ENCODE measurements at places on chromosomes 11 and 22.

DNA sequence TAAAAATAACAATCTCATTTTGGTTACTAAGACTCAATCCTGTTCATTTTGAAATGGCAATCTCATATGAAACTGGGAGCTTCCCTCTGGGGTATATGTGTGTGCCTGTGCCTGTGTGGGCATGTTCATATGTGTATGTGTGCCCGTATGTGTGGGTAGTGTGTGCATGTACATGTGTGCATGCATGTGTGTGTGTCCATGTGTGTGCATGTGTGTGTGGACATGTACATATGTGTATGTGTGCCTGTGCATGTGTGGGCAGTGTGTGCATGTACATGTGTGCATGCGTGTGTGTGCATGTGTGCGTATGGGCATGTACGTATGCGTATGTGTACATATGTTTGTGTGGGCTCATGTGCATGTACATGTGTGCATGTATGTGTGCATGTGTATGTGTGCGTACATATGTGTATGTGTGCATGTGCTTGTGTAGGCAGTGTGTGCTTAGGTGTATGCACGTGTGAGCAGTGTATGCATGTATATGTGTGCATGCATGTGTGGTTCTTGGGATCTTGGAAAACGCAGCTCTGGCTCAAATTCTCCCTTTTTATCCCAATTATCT, 24.5 kb upstream of the CACNG2 start:
- DNase-seq, result no peak

GRCh38 chr11:12430351-12430750, 53.0 kb downstream of the PARVA start:
- no peak for DNase-seq

GRCh38 chr22:26767351-26768155, 110.2 kb downstream of the MIAT start:
- no peak for DNase-seq

- DNase-seq, result no peak
These were observed 21.5 kb upstream of the MMP7 start for GRCh38 chr11:102552020-102552419.

DNA sequence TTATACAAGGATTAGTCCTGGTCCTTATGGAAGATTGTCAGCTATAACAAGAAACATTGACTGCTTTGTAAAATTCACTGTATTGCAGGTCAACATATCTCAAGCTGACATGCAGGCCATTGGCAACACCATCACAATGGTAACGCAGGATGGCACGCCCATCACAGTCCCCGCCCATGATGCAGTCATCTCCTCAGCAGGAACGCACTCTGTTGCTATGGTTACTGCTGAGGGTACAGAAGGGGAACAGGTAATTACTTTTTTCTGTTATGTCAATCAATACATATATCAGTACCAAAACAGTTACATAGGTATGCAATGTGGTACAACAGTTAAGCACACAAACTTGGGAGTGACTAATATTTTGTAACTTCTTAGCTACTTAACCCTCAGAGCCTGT, 55.3 kb downstream of the ZNF143 start:
- no peak for DNase-seq

- no peak for DNase-seq
These were observed 18.3 kb upstream of the RFPL3 start for GRCh38 chr22:32339190-32340012.

Data from CMK (cell line).